Activated naive CD8-positive, alpha-beta T cell treated with anti-CD3 and anti-CD28 coated beads, Interleukin-2, amount 10 ng/mL, durations not matched to agents 7 days and 5 days (primary cell): ENCODE measurements at places on chromosomes 1 and 21.
A peak's percentile ranks its signal among the peaks of the same experiment; 100 is the strongest.

- H3K27me3 ChIP-seq: no peaks in the 10 kb centered on the region
- peaks cover 41% of the 10 kb centered on the region for H3K36me3 ChIP-seq
- peaks cover 45% of the 10 kb centered on the region for H3K4me1 ChIP-seq
- DNase-seq: no peak
- H3K27ac ChIP-seq: peak overlapping the region; percentile 69
Measured at GRCh38 chr1:156225677-156226014, 12.8 kb downstream of the PMF1 start.

DNA sequence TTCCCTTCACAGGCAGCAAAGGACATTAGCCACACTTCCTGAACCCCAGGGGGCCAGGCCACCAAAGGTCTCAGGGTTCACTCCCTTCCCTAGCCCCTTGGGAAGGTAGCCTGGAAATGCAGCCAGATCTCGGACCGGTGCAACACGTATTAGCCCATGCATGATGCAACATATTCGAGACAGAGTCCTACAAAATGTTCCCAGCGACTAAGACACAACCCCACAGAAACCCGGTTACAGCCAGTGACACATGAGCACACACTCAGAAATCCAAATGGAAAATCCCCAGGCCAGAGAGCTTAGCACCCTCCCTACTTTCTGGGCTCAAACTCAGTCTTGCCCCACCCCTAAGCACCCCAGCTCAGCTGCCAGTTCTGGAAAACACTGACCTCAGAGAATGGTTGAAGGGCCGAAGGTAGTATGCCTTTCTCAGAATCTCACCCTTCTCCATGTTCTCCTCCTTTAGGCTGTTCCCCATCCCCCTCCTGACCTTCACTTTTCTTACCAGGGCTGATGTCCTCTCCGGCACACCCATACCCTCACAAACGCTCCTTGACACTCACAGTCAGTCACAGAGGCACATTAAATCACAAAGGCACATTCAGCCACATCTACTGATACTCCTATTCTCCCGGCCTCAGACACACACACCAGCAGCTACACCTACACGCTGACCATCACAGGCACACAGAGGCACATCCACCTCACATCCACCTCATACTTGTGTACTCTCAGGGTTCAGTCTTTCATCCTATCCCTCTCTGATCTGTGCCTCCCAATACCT lies at the start of gene TSPAN1:
Gene TSPAN1 (plus strand): TSS at position 640 of the 784 bp plus-strand sequence. CDS start 6,021 bp downstream, outside the sequence.
- H3K4me3 ChIP-seq: no peak within 1 kb of the TSS
- H3K27ac ChIP-seq: no peak within 1 kb of the TSS
- no peak for DNase-seq
- peaks cover 2% of the 10 kb centered on the region for H3K4me1 ChIP-seq
- no peaks in the 10 kb centered on the region for H3K36me3 ChIP-seq

DNA sequence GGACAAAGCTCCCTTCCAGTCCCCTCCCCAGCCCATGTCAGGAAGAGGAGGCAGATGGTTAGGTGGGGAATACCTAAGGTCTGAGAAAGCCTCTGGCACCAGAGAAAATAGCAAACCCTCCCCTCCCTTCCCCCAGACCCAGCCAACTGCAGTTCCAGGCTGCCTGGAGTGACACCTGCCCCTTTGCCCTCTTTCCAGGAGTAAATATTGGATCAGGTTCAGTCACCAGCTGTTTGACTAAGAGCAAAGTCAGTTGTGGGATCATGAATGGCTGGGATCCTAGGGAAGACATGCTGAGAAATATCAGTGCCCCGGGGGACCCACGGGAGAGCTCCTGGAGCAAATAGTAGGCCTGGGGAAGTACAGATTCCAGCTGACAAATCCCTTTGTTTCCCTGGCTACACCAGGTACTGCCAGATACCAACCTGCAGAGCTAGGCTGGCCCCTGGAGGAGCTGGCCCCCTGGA lies 12.2 kb upstream of the CDK18 start:
- peaks cover 33% of the 10 kb centered on the region for H3K27me3 ChIP-seq
- no peak overlapping the region for H3K27ac ChIP-seq
- no peaks in the 10 kb centered on the region for H3K36me3 ChIP-seq
- no peak for DNase-seq
- H3K4me1 ChIP-seq: peaks cover 8% of the 10 kb centered on the region
- H3K4me3 ChIP-seq: no peak overlapping the region

- no peak overlapping the region for H3K4me3 ChIP-seq
- no peaks in the 10 kb centered on the region for H3K4me1 ChIP-seq
- H3K27me3 ChIP-seq: no peaks in the 10 kb centered on the region
- H3K36me3 ChIP-seq: no peaks in the 10 kb centered on the region
- no peak overlapping the region for H3K27ac ChIP-seq
Measured at GRCh38 chr1:157834430-157834829, 7.2 kb downstream of the CD5L start.
